ENCODE measurements at places on chromosomes 4 and X.

- DNase-seq, result no peak
Observed at GRCh38 chrX:123859409-123859845, 426 bp upstream of the XIAP start.

GRCh38 chr4:107733431-107733925, 13.4 kb upstream of the PAPSS1 start:
- DNase-seq, result no peak

- no peak for DNase-seq
Observed at GRCh38 chr4:162878096-162878495, 288.6 kb downstream of the NAF1 start.

GRCh38 chr4:111502626-111503025, 642.6 kb upstream of the FAM241A start:
- no peak for DNase-seq

GRCh38 chrX:129845616-129846190, 2.0 kb upstream of the ZDHHC9 start:
- no peak for DNase-seq

GRCh38 chr4:83316459-83317165, 18.0 kb downstream of the HPSE start:
- no peak for DNase-seq

DNA sequence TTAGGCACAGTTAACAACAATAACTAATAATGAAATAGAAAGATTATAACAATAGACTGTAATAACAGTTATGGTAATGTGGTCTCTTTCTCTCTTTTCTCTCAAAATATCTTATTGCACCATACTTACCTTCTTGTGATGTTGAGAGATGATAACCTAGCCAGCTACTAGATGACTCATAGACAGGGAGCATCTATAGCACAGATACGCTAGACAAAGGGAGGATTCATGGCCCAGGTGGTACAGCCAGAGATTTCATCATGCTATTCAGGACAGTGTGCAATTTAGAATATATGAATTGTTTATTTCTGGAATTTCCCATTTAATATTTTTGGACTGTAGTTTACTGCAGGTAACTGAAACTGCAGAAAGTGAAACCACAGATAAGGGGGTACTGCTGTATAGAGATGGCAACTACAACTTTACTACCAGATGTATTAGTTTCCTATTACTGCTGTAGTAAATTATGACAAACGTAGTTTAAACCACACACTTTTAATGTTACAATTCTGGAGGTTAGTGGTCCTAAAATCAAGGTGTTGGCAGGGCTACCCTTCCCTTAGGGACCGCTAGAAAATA, 41.8 kb upstream of the MAGED1 start:
- DNase-seq, result no peak

- DNase-seq, result no peak
Observed at GRCh38 chr4:36278789-36279188, 2.6 kb upstream of the DTHD1 start.

DNA sequence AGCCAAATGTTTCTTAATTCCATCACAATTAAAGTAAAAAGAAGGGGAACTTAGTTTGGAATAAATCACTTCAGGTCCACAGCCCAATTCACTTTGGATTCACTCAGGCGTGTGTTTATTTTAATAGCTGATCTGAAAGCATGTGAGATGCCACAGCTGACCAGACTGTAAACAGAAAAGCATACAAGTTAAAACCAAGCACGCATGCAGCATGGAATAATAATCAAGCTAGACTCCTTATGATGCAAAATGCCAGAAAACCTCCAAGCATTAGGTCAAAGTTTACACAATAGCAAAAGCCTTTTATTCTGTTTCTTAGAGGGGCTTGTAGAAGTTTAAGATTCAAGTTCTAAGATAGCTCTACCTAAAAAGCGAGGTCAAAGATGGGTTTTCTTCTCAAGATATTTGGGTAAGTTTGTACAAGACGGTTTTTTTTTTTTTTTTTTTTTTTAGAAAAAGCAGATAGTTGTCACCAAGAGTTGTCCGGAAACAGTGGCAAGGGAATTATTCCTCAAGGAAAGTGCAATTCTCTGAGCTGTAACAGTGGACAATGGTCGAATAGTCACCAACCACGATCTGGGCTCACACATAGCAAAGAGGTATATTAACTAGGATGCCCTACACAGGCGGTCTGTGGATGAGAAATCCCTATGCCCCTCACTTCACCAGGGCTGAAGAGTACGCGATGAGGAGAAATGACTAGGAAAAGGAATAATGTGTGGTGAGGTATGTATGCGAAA, 763 bp upstream of the PRRG1 start:
- no peak for DNase-seq

DNA sequence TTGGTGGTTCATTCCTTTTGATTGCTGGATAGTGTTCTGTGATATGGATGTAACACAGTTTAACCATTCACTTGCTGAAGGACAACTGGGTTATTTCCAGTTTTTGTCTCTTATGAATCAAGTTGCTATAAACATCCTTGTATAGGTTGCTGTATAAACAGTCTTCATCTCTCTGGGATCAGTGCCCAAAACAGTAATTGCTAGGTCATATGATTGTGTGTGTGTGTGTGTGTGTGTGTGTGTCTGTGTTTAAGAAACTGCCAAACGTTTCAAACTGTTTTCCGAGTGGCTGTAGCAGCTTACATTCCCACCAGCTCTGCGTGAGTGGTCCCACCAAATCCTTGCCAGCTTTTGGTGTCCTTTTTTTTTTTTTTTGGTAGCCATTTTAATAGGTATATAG, 60.4 kb downstream of the F11 start:
- DNase-seq, result no peak

DNA sequence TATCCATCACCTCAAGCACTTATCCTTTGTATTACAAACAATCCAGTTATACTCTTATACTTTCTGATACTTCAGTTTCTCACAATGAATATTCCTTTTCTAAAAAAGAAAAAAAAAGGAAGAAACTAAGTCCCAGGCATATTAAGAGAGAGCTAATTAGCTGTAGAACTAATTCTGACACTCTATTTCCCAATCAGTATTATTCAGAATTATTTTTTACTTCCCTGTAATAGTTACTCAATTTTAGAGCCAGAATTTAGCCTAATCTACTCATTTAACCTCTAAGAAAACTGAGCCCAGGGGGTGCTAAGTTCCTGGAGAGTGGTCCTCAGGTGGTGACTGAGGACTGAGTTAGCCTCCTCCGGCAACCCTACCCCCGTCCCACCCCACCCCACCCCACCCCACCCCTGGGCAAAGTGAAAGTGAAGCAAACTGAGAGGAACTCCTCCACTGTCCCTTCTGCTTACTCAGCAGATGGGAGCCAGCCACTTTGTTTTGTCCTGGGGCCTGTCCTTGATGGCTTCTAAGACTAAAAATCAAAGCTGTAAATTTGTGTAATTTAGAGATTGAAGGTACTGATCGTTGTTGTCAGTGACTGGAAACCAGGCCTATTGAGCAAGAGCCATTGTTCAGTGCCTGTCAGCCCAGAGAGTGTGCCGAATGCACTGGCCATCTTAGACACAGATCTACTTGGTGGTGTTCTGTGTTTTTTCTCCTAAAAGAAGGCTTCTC, 162.1 kb downstream of the CBR4 start:
- DNase-seq, result no peak

GRCh38 chr4:16521156-16521915, 295.1 kb upstream of the TAPT1 start:
- no peak for DNase-seq

- no peak for DNase-seq
Observed at GRCh38 chrX:43106009-43106408, 328.0 kb upstream of the PPP1R2C start.

- no peak for DNase-seq
Observed at GRCh38 chrX:139052461-139052860, 340.9 kb upstream of the FGF13 start.

DNA sequence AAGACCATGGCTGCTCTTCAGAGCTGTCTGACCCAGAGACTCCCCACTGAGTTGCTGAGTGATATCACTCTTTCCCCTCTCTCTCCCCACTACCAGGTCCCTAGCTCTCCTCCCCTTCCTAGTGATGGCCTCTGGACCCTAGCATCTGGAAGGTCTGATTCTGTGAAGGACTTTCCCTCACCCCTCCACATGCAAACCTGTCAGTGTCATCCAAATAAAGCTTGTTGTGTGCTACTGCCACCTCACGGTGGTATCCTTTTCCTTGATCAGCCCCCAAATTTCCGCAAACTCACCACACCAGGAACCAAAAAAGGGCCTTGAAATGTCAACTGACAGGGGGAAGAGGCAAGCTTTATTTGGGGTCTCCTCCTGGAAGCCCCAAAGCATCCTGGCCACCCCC, 500.2 kb downstream of the IDS start:
- DNase-seq, result no peak

DNA sequence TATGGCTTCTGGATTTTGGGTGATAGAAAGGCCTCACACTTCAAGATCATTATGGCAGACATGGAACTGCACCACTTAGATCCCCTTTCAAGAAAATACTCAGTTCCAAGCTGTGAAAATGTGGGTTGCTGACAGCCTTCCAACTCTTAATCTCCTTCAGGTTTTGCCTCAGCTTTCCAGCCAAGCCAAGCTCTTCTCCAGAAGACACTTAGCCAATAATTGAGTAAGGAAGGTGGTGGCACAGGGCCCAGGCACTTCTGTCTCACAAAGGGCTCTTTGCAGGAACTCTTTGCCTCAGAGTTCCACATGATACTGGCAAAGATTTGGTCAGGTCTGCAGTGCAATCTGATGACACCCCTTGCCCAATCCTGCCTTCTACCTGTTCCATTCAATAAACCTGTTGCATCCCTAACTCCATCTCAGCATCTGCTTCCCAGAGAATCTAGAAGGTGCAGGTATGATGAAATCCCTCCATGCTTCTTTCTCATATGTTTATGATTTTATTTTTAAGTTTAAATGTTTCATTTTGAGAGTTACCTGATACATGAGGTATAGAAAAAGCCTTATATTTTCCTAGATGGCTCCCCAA, 30.6 kb downstream of the ANXA5 start:
- DNase-seq, result no peak

- peak; percentile 7 for DNase-seq
Observed at GRCh38 chrX:107775000-107775733, 420 bp downstream of the TSC22D3 start.

GRCh38 chr4:41569961-41570360, 32.0 kb downstream of the LIMCH1 start:
- no peak for DNase-seq

GRCh38 chr4:75549019-75549418, 6.8 kb upstream of the ODAPH start:
- DNase-seq, result no peak

DNA sequence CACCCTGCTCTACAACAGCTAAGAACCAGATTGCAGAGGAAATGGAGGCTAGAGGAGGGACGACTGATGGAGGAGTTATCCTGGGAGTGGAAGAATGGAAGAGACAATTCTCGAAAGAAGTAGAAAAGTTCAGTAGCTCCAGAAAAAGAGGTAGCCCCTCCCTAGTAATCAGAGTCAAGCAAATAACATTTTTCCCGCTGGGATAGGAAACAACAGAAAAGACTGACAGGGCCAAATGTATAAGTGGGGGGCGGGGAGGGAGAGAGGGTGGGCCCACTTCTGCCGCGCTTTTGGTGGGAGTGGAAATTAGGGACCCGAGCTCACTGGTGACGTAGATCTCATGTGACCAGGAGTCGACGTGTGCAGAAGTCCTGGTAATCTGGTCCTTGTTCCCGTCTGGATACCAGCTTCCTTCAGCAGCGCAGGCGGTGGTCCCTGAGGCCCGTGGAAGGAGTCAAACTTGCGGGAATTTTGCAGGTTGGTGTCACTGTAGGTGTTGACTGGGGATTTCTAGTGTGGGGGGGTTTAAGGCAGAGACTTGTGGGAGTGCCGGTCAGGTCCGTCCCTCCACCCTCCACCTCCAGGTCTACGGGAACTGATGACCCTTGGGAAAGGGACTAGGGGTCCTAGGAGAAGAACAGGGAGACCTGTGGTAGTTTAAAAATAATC, at the start of gene TCEAL9:
TSS of gene TCEAL9 (plus strand) at position 377 of the 669 bp plus-strand sequence. CDS start 1,179 bp downstream, outside the sequence.
- DNase-seq, result no peak

- DNase-seq, result no peak
Observed at GRCh38 chrX:85828771-85829170, 218.6 kb downstream of the CHM start.

GRCh38 chrX:49312176-49312575, 8.7 kb downstream of the GAGE10 start:
- DNase-seq, result no peak

GRCh38 chr4:134807231-134807745, 605.7 kb upstream of the PABPC4L start:
- no peak for DNase-seq

DNA sequence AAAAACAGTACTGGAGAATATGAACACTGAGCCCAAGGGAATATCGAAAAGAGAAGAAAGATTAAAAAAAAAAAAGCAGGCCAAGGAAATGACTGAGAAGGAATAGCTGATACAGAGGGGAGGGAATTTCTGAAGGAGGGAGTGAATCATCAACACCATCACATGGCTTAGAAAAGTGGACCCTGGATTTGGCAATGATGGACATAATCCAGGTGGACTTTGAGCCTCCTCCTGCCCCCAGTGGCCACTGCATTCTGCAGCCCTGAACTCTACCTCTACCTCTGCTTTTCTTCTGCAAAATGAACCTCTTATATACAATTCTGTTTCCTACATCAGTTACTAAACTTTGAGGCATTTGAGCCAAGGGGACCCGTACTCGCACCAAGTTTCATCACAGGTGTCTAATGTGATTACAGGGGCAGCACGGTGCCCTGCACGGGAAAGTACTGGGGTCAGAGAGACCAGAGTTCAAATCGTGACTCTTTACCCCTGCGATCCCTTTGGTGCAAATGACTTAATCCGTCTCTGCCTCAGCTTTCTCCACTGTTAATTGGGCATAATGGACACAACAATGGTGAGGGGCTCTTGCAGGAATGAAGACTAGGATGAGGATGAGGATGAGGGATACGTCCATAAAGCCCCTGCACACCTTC, 1.1 kb downstream of the OCIAD2 start:
- DNase-seq, result no peak

DNA sequence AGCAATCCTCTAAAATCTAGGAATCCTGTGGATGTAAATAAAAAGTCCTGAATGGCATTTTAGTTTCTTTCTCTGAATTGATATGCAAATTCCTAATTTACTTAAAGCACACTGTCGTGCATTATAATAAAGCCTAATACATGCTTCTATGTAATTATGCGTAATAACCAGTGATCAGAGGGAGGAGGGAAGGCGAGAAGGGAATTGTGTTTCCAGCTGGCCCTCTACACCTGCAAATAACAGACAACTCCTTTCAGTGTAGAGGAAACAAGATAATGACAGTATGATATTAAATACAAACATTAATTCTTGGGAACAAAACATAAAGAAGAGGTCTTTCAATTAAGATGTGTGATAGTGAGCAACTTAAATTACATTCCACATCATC, 419.6 kb upstream of the LCORL start:
- DNase-seq, result no peak

GRCh38 chr4:56186808-56187523, 200.3 kb downstream of the AASDH start:
- DNase-seq, result no peak

DNA sequence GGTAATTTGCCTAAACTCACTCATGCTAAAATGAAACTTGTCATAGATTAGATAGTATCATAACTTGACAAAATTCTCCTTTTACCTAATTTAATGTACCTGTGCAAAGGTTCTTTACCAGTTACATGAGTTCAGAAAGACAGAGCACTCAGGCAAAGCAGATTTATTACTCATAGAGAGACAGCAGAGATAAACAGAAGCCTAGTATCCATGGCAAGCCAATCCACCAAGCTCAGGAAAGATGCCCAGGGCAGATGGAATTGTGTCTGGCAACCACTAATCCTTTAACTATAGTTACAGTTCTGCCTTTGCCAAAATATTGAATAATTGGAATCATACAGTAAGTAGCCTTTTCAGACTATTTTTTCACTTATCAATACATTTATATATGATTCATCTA, 826.2 kb downstream of the TECRL start:
- DNase-seq, result no peak

GRCh38 chr4:127501103-127501502, 131.7 kb upstream of the INTU start:
- DNase-seq, result no peak

- peak; percentile 76 for DNase-seq
Observed at GRCh38 chr4:42627885-42628646, 28.8 kb downstream of the ATP8A1 start.
